ENCODE measurements at places on chromosomes 1 and 21.

- no peak for DNase-seq
Observed at GRCh38 chr1:182397653-182398393, 2.6 kb downstream of the TEDDM1 start.

DNA sequence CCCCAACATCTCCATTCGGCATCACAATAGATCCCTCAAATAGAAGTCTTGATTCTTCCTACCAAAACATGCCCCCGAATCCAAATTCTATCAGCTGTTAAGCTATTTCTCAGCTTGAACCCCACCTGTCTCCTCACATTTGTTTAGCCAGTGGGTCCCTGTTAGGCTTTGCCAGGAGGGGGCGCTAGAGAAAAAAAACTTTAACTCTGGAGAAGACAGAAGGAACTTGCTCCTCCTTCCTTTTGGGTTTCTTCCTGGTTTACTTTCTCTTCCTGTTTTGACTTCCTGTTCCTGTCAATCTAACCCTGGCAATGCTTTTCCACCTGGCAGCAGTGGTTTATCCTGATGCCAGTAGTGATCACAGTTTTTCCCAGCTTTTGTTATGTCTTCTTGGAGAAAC is 95.6 kb upstream of the KCNK1 start:
- DNase-seq, result no peak

DNA sequence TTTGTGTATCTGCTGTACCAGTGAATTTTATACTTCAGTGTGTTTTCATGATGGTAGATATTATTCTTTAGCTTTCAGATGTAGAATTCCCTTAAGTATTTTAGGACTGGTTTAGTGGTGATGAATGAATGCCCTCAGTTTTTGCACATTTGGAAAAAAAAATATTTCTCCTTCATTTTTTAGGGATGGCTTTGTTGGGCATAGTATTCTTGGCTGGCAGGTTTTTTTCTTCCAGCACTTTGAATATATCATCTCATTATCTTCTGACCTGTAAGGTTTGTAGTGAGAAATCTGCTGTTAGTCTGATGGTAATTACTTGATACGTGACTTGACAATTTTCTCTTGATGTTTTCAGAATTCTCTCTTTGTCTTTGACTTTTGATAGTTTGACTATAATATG is 66.8 kb downstream of the XPR1 start:
- no peak for DNase-seq

- peak; percentile 49 for DNase-seq
Observed at GRCh38 chr1:42439940-42440339, 15.9 kb downstream of the ZMYND12 start.

GRCh38 chr1:200115532-200115931 is 88.0 kb downstream of the NR5A2 start:
- no peak for DNase-seq

GRCh38 chr1:31507676-31508530 is 68.4 kb upstream of the TINAGL1 start:
- no peak for DNase-seq

Data from MG63 (cell line).